ENCODE measurements at places on chromosomes 12 and 14.
A peak's percentile ranks its signal among the peaks of the same experiment; 100 is the strongest.

DNA sequence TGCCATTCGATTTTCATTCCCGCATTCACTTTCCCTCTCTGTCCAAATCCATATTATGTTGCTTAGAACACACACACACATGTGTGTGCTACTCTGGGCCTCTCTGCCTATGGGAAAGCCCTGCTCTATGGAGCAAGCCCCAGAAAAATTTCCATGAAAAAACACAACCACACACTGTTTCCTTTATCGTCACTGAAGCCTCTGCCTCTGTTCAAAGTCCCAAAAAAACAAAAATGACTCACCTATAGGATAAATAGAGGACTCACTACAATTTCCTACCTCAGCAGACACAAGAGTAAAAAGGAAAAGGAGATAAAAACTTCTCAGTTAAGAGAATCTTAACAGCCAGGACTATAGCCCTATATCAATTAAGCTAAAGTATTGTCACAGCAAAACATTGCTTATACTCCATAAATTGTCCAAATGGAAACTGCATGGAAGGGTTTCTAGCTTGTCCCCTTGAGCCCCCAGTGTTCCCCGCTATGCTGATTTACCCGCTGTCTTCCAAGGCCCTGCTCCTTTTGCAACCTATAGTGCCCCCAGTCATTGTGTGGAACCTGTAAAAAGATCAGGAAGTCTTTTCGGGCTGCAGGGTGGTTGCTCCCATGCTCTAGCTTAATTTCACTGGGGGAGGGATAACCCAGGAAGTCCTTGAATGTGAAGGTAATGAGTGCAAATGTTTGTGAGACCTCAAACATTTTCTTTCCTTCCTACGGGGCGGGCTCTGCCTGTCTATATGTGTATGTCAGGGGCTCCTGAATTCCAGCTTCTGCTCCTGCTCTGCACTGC lies 11.1 kb upstream of the PIP4K2C start:
- no peak for DNase-seq

GRCh38 chr12:108784270-108784669 lies 53.0 kb upstream of the CORO1C start:
- peak; percentile 39 for DNase-seq

DNA sequence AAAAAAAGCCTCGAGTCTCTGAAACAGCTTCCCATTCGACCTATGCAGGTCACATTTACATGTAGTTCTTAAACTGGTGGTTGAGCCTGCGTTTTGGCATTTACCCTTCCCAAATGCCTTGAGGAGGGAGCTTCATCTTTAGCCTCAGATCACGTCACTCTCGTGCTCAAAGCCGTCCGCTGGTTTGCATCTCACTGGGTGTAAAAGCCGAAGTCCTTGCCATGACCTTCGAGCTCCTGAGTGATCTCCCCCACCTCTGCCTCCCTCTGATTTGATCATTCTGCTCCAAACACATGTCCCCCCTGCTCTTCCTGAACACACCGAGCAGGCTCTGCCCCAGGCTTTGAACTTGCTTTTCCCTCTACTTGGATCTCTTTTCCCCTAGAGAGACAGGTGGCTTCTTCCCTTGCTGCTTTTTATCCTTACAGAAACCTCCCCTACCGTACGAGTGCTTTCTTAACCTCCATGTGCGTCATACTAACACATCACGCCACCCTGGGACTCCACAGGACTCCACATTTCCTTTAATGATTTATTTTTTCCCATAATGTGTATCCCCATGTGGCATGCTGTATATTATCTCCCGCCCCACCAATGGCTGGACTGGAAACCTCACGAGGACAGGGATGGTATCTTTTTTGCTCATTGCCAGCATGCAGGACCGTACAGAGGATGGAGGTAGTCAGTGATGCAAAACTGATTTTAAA lies 610.7 kb downstream of the VRK1 start:
- no peak for DNase-seq

GRCh38 chr12:40597133-40597532 lies 95.1 kb upstream of the CNTN1 start:
- DNase-seq: no peak

DNA sequence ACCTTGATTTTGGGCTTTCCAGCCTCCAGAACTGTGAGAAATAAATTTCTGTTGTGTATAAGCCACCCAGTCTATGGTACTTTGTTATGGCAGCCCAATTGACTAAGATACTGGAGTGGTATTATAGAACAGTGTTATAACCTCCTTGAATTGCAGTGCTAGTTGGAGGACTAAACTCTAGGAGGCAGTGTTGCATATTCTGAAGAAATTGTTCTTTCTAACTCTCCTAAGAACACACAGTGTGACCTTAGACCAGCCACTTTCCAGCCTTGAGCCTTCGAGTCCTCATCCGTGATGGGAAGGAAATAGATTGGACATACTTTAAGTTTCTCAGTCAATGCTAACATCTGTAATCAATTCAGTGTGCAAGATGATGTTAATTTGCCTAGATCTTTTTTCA lies 22.4 kb upstream of the LRRC10 start:
- no peak for DNase-seq

GRCh38 chr12:112992541-112993398 lies 14.5 kb downstream of the OAS2 start:
- DNase-seq: peak; percentile 73

DNA sequence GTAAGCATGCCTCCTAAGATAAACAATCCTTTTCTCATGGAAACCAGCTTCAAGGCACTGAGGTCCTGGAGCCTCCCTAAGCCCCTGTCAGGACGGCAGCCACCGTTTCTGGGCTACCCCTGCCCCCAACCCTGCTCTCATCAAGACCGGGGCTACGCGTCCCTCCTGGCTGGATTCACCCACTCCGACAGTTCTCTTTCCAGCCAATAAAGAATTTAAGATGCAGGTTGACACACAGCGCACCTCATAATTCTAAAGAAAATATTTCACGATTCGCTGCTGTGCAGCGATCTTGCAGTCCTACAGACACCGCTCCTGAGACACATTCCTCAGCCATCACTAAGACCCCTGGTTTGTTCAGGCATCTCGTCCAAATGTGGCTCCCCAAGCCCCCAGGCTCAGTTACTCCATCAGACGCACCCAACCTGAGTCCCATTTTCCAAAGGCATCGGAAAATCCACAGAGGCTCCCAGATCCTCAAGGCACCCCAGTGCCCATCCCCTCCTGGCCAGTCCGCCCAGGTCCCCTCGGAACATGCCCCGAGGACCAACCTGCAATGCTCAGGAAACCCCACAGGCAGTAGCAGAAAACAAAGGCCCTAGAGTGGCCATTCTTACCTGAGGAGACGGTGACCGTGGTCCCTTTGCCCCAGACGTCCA lies 336.3 kb downstream of the TMEM121 start:
- DNase-seq: no peak

Data from astrocyte of the spinal cord (primary cell).